ENCODE measurements at places on chromosomes 7 and 10.

GRCh38 chr7:153422291-153423209 is 629.6 kb upstream of the DPP6 start:
- DNase-seq = no peak

GRCh38 chr7:7920481-7920880 is 48.1 kb upstream of the GLCCI1 start:
- no peak for DNase-seq

DNA sequence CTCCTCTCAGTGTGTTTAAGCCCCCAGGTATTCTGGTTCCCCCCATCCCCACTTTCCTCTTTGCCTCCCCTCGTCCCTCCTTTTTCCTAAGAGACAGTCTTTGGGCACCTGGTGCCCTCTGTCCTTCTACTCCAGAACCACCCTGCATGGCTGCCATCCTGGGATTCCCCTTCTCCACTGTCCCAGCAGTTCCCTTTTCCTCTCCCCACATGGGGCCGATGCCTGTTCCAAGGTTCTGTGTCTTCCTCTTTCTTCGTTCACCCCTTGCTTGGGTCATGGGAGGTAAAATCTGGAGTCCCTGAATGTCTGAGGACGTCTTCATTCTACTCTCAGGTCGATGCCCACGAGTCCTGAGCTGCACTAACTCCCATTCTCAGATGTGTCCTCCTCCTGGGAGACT is 120.8 kb downstream of the TAX1BP1 start:
- no peak for DNase-seq

- DNase-seq = no peak
These were observed 39.0 kb downstream of the TMEM120A start for GRCh38 chr7:75955331-75955955.

- no peak for DNase-seq
These were observed 217.2 kb downstream of the RELN start for GRCh38 chr7:103772171-103772773.

DNA sequence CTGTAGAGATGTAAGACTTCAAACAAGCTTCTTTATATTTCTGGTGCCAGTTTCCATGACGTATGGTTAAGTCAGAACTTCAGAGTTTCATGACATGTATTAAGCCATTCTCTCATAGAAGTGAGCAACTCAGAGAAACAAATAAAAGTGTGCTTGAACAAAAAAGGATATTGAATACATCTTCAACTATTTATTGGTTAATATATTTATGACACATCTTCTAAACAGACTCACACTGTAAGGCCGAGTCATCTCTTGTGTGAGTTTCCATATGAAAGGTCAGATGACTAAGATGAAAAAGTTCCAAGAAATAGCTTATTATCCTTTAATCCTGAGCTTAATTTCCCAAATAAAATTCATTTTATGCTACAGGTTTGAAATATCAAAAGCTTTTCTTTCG is 105.5 kb upstream of the CSTF2T start:
- no peak for DNase-seq

- no peak for DNase-seq
These were observed 45.2 kb upstream of the BHLHA15 start for GRCh38 chr7:98165827-98166667.

DNA sequence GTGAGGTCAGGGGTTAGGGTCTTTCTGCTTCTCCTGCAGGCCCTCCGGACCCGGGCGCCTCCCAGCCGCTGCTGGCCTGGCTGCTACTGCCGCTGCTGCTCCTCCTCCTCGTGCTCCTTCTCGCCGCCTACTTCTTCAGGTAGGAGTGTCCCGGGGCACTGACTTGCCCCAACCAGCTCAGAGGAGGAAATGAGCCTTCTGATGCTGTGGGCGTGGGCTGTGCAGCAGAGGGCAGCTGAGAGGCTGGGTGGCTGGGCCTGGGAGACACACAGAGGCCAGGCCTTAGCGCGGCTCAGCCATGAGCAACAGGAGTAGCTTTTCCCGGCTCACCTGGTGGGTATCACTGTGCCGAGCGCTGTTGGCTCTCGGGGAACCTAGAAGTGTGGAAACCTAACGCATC is 78.9 kb downstream of the MKI67 start:
- no peak for DNase-seq

DNA sequence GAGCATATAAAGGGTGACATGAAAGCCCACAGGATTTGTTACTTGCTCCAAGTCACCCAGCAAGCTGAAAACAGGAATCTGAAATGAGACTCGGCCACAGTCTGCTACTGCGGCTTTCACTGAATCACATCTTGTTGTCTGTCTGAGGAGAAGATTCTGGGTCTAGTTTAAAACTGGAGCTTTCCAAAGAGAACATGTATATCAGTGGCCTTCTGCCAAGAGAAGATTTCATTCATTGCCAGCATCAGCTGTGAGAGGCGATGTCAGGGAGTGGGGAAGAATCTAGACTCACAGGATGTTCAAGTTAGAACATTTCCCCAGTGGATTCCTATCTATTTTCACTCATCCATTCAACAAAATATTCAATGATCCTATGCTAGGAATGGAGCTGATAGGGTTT is 122.8 kb downstream of the GALNT17 start:
- DNase-seq = no peak

DNA sequence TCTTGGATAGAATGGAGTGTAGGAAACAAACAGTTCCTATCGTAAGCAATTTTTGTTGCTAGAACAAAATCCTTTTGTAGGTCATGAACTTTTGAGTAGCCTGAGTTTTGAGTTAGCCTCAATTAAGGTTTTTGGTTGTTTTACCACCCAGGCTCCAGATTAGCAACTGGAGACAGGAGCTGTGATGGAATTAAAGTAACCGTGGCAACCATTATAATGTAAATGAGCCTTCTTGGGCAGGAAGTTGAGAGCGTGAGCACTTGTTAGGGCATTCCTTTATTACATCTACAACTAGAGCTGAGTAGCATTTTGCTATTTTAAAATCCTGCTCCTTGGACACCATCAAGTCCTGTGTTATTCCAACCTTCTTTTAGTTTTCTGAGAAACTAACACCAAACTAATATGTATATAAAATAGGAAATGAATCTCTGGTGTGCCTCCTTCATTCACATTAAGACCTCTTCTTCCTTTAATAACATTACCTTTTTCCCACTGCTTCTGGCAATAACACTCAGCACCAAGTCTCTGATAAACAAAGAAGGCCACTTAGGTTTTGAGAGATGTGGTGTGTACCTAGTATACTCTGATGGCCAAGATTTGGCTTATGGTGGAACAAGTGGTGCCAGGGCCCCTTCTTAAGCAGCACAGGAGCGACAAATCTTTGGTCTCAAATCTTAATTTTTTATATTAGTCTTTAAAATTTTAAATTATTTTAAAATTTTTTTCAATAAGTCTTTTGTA is 34.0 kb downstream of the AHCYL2 start:
- DNase-seq = no peak

- no peak for DNase-seq
These were observed 2.1 kb downstream of the PDK4 start for GRCh38 chr7:95594185-95594584.

GRCh38 chr7:128203710-128204214 is 37.3 kb upstream of the LEP start:
- DNase-seq = no peak

DNA sequence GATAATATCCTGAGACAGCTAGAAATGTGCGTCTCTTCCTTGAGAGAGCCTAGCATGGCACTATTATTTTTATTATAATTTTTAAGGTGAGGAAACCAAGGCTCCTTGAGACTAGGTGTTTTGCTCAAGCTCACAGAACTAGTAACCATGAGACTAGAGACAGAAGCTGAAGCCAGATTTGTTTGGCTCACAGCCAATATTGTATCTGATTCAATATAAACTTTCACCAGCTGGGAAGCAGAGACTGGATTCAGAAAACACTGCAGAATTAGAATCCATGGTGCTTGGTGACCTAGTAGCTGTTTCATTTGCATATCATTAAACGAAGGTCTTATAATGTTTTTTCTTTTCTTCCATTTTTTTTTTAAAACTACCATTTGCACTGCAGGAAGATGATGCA is 64.4 kb downstream of the DNAJB9 start:
- no peak for DNase-seq

GRCh38 chr10:32308027-32308603 is 38.8 kb downstream of the EPC1 start:
- DNase-seq = no peak

GRCh38 chr7:7212612-7213011 is 30.3 kb downstream of the C1GALT1 start:
- no peak for DNase-seq

DNA sequence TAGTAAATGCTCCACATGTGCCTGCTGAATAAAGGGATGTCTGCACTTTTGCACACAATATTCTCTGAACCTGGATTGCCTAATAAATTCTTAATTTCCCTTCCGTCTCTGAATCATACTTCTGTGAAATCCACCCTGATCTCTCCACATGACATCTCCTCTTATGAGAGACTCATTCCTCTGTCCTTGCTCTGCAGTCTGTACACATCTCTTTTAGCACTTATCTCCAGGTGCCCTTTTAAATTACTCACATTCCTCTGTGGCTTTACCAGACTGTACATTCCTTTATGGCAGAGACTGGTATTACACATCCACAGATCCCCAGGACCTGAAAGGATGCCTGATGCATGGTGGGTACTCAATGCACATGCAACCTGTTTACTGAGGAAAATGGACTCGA is 527.6 kb downstream of the PHTF2 start:
- no peak for DNase-seq

DNA sequence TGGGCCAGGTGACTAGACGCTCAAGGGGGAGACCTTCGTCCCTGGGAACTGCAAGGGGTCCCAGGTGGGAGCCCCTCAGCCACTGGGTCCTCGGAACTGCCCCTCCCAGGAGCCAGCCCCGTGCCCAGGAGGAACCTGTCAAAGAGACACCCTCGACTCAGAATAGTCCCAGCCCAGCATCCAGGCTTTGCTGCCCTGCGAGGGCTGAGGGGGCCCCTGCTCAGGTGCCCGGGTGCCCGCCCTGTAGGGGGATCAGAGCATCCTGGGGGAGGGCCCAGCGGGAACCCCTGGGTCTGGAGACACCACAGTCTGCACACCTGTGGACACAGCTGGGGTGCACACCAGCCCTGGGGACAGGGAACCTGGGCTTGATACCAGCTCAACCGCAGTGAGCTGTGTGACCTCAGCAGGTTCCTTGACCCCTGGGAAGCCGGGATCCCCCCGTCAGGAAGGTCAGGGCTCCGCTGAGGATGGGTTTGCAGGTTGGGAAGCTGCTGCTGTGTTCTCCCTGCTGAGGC is 407 bp downstream of the ELN start:
- DNase-seq = no peak

- DNase-seq = no peak
These were observed 25.8 kb downstream of the GALNT17 start for GRCh38 chr7:71157757-71158156.

- DNase-seq = no peak
These were observed 64.2 kb upstream of the COL1A2 start for GRCh38 chr7:94330269-94331020.

DNA sequence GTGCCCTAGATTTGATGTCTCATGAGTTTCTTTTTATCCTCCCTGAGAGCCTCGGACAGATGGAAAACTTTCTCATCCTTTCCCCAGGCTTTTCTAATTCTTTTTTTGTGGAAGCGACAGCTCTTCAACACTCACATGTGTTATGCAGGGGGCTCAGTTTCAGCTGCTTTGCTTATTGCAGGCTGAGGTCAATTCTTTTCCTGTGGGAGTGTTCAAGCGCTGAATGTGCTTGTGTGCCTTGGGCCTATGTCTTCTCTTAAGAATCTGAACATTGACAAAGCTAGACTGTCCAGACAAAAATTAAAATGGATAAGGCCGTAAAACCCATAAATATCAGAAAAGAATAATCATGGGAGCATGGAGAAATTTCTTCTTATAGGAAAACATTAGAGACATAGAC is 125.2 kb upstream of the STEAP4 start:
- no peak for DNase-seq

DNA sequence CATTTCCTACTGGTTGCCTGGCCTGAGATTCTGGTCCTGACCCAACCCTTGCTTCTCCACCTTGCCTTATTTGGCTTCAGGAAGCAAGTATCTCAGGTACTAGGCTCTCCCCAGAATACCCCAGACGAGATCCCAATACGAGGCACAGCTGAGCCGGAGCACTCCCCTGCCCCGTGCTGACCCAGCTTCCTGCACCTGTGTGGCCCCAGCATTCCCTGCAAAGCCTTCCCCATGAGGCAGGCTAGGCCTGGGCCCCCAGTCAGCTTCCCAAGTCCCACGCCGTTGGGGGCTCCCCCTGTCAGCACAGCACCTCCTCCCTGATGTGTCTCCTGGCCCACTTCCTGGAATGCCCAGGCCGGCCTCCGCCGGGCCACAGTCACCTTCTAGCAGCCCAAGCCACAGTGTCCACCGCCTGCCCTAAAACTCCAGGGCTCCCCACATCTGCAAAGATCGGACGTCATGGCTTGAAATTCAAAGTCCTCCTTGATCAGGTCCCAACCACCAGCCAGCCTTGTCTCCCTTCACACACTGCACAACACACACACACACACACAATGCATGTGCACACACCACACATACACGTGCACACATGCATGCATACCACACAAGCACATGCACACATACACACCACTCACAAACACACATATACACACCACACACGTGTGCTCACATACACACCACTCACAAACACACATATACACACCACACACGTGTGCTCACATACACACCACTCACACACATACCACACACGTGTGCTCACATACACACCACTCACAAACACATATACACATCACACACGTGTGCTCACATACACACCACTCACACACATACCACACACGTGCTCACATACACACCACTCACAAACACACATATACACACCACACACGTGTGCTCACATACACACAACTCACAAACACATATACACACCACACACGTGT is 78.9 kb upstream of the FOXK1 start:
- DNase-seq = no peak
